ENCODE measurements at places on chromosomes 16 and 17.

DNA sequence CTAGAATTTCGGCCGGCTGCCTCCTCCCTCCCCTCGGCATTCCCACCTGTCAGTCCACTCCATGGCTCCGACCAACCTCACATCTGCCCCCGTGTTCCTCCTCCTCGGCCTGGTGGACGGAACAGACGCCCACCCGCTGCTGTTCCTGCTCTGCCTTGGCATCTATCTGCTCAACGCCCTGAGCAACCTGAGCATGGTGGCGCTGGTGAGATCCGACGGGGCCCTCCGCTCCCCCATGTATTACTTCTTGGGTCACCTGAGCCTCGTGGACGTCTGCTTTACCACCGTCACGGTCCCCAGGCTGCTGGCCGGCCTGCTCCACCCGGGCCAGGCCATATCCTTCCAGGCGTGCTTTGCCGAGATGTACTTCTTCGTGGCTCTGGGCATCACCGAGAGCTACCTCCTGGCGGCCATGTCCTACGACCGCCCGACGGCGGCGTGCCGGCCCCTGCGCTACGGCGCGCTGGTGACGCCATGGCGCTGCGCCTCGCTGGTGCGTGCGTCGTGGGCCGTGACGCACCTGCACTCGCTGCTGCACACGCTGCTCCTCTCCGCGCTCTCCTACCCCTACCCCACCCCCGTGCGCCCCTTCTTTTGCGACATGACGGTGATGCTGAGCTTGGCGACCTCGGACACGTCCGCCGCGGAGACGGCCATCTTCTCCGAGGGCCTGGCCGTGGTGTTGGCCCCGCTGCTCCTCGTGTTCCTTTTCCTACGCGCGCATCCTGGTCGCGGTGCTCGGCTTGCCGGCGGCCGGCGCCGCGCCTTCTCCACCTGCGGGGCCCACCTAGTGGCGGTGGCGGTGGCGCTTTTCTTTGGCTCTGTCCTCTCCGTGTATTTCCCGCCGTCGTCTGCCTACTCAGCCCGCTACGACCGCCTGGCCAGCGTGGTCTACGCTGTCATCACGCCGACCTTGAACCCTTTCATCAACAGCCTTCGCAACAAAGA is at the start of gene OR3A2:
TSS of gene OR3A2 (minus strand) at position 440 of the 948 bp plus-strand sequence.
- no peak for DNase-seq

DNA sequence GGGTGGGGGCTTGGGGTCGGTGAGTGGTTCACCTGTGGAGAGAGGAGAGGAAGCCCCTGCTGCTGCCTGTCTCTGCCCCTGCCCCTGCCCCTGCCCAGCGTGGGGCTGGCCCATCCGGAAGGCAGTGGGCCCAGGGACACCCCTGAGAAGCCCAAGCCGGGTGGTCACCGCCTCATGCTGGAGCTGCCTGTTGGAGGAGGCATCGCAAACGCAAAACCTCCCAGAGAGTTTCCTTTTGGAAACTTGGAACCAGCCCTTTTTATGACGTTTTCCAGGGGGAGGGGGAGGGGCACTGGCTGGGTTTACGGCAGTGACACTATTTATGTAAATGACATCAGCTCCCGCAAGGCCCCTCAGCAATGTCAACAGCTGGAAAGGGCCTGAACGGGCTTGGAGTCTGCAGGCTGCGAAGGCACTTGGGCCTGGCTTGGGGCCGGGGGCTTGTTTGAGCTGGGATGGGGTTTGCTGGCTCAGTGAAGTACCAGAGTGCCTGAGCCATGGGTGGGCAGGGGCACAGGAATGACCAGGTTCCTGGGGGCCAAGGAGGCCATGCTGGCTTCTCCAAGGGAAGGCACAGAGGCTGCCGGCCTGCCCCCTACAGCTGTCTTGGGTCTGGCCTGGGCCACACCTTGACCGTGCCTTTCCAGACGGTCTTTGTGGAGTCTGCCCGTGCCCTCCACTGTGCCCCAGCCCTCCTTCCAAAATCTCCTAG is 219.5 kb downstream of the NTN1 start:
- DNase-seq: peak; percentile 49

DNA sequence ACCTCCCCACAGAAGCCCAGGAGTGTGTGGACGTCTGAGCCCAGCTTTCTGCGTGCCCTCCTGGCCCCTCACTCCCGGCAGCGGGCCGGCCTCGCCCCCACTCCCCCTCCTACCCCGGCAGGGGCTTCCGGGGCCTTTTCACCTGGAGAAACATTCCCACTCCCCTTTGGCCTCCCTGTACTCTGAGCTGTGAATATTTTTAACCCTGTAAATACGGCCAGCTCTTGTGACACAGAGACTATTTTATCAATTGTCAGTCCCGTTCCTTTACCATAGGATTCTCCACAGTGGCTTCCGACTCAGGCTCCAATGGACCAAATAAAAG is 5.9 kb upstream of the PRR35 start:
- DNase-seq: no peak

- no peak for DNase-seq
Measured at GRCh38 chr17:78257810-78258322, 26.4 kb downstream of the TMEM235 start.

DNA sequence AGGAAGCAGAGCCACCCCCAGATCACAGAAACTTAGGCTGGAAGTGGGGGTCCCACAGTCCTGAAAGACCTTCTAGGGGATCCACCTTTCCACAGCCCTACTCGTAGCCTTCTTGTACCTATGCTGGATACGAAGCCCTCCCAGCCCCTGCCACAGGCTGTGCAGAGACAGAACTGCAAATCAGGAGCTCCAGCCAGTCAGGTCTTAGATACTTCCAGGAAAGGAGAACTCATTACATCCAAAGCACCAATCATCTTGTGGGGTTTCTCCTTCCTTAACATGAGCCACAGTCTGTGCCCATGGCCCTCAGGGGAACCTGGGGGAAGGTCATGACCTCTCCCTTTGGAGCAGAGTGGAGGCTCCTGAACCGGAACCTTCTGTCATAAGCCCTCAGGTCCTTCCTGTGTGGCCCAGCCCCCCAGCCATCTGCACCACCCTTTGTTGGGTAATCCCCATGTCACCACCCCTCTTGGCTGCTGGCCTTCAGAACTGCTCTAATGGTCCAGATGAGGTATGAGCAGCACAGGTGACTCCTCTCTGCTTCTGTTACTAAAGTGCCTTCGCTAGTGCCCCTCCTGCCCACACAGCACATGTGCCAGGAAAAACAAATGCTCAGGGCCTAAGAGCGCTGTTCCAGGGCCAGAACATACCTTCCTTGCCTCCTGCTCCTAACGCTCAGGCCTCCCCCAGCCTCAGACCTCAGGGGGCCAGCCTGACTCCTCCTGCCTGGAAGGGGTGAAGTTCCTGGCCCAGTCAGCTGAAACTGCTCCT is 14.6 kb downstream of the SRCIN1 start:
- no peak for DNase-seq

DNA sequence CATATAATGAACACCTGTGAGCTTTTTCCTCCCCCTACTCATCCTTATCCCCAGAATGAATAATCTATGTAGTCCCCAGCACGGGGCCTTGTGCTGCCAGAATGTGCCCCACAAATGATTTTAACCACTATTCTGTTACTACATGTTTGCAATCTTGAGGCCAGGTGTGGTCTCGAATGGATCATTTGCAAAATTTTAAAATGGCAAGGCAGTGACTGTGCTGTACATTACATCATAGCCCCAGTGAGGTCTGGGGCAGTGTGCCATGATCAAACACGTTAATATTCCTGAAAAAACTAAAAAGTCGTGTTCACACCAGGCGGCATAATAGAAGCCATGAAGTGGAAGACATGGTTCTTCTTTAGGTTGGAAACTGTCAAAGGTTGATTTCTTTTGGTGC is 479.9 kb upstream of the EEF2KMT start:
- DNase-seq: no peak

DNA sequence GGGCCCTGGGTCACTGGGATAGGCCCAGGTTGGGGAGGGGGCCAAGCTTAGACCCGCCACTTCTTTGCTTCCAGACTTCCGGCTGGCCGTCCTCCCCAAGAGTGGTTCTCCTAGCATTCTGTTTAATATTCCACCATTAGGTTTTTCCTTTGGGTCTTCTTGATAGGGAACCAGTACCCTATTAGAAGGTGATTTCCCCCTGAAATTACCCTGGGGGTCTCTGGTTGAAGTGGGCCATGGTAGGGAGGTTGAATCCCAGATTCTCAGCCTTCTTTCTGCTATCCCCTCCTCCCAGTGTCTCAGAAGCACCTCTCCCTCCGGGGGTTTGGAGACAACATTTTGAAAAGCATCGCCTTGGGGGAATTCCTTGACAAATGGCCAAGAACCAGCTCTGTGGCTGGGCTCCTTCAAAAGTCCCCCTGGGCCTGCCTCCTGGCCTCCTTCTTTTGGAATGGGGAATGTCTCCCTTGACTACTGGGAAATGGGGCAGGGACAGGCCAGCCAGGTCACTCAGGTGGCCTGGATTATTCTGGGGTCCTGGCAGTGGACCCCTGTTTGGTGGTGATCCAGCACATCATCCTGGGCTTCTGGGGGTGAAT is 5.7 kb downstream of the LASP1 start:
- DNase-seq: no peak

GRCh38 chr16:57614536-57614935 is 13.9 kb upstream of the ADGRG1 start:
- no peak for DNase-seq

- no peak for DNase-seq
Measured at GRCh38 chr17:31148205-31148604, 53.4 kb downstream of the NF1 start.

DNA sequence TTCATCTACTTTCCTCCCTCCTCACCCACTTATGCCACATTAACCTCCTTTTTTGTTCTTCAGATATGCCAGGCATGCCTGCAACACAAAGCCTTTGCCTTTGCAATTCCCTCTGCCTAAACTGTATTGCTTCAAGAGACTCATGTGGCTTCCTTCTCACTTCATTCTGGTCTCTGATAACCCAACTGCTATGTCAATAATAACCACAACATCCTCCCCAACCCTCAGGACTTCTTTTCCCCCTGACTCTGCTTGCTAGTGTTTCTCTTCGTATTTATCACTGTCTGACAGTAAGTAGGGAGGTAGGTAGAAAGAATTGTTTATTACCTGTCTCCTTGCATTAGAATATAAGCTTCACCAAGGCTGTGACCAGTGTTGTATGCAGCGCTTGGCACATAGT is 22.4 kb downstream of the RBL2 start:
- DNase-seq: no peak

- DNase-seq: no peak
Measured at GRCh38 chr17:21171970-21172510, 41.9 kb downstream of the TMEM11 start.

DNA sequence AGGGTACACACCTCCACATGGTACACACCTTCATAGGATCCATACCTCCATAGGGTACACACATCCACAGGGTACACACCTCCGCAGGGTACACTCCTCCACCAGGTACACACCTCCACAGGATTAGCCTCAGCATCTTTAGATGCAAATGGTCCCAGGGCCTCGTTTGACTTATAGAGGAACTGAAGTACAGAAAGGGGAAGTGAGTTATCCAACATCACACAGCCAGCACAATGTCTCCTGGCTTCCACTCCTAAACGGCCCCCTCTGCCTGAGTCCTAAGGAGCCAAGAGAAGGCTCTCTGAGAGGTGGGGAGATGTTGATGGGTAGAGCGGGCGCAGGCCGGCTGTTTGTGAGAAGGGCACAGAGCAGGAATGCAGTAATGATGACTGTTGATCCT is 12.0 kb downstream of the FOXN1 start:
- DNase-seq: no peak

GRCh38 chr16:27326738-27327585 is 13.2 kb downstream of the IL4R start:
- peak; percentile 93 for DNase-seq

DNA sequence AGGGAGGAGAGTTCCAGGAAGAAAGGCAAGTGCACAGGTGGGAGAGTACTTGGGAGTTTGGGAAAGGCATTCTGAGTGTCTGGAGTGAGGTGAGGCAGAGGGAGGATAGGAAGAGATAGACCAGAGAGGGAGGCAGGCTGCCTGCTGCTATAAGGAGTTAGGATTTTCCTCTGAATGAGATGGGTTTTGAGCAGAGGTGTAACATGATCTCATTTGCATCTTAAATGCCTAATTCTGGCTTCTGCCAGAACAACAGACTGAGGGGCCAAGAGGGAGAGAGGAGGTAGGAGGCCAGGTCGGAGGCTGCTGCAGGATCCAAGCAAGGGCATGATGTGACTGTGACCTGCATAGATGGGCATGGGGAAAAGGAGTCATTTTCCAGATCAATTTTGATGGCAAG is 31.5 kb upstream of the IRX6 start:
- no peak for DNase-seq

DNA sequence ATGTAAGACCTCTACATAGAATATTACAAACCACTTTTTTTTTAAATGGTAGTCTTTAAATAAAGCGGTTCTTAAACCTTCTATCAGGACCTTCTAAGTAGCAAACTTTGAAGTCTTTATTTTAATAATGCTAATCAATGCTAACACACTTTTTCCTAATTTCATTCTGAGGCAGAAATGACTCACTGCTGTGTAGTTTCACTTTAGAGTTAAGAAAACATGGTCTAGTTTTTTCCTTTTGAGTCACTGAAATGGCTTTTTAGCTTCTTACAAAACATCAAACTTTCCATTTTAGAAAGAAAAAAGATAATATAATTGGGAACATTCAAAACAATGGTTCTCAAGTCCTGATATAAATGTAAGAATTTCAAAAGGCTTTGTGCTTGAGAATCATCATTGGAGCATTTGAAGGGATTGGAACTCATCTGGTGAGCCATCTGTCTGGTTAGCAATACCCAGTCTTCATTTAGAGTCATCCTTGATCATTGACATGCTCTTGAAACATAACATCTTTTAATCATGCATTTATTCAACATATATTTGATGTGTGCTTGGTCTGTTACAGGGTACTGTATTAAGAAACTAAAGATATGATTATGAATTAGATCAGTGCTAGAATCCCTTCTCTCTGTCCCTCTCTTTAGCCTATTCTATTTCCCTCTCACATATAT is 258.3 kb upstream of the MON1B start:
- DNase-seq: peak; percentile 9

DNA sequence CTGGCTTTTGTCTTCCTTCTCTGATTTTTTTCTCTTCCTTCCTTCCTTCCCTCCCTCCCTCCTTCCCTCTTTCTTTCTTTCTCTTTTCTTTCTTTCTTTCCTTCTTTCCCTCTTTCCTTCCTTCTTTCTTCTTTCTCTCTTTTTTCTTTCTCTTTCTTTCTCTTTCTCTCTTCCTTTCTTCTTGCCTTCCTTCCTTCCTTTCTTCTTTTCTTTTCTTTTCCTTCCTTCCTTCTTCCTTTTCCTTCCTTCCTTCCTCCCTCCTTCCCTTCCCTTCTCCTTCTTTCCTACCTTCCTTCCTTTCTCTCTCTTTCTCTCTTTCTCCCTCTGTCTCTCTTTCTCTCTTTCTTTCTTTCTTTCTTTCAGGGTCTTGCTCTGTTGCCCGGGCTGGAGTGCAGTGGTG is 54.4 kb downstream of the SCNN1G start:
- DNase-seq: no peak

GRCh38 chr16:2159175-2159838 is 3.7 kb downstream of the TRAF7 start:
- DNase-seq: peak; percentile 63

- peak; percentile 74 for DNase-seq
Measured at GRCh38 chr17:5837055-5837491, 233.1 kb upstream of the WSCD1 start.

All from AG08395 (cell line).